ENCODE measurements at places on chromosomes 1 and 21. TPM values are rescaled to one million over a fixed set of nuclear protein-coding genes. Genes with fewer than 3 reads are reported as not detected.

- DNase-seq = peak; percentile 77
These were observed 22.4 kb downstream of the NOS1AP start for GRCh38 chr1:162091681-162092524.

GRCh38 chr21:33441489-33442477 lies 38.0 kb downstream of the TMEM50B start:
- peak; percentile 26 for DNase-seq

DNA sequence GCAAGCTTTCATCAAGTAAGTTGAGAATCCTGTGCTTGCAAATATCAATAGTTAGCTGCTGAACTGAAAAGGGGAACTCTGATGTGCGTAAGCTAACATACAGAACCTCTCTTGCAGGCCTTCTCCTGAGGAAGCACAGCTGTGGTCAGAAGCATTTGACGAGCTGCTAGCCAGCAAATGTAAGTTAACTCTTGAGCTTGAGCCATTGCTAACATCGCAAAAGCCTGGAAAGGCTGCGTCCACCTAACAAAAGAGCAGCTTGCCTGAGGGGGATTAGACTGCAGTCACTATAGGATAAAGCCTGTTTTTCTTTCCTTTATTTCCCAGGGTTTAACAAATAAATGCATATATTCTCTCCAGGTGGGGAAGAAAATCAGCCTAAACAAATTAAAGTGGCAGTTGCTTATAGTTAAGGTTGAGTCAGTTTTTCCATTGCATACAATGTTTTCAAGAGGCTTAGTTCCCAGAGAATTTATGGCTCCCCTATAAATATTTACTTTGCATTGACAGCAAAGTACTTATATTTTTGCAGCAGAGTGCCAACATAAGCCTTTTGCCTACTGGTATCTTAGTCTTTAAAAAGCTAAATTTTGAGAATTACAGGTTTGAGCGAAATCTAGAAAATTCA lies 1.5 kb downstream of the RGS2 start:
- DNase-seq = peak; percentile 62

TMEM52 gene
- 9.5 TPM for total RNA-seq

SUSD4 gene
- total RNA-seq = 0.92 TPM

GRCh38 chr1:39713557-39713956 lies 22.3 kb upstream of the HPCAL4 start:
- DNase-seq = no peak

DNA sequence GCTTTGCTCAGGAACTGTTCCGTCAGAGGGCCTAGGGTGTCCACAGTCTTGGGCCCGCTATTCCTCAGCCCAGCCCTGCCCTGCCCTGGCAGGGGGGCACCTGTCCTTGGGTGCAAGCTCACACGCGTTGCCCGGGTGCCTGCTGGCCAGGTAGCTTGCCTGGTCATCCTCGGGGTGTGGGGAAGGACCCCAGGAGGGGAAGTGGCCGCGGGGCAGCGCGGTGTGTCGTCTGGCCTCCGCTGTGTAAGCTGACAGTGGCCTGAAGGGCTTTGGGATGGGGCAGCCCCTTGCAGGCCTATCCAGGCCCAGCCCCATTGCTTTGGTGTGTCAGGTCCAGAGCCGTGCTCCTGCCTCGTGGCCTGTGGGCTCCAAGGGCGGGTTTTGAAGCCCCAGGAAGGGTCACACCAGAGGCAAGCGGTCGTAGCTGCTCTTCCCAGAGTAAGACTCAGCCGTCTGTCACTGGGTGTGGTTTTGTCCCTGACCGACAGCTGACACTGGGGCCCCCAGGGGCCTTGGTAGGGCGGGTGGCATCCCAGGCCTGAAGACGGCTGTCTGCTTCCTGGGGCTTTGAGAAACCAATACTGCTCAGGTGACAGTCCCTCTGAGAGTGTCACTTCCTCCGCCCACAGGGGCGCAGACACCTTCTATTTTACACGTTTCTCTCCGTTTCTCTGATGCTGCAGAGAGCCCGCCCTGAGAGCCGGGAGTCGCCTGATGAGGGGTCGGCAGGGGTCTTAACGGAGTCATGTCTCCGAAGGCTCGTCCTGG lies 72.1 kb downstream of the SKI start:
- no peak for DNase-seq

SLC9C2 gene
- total RNA-seq = not detected

GRCh38 chr1:185894791-185895190 lies 160.6 kb downstream of the HMCN1 start:
- no peak for DNase-seq

HAPLN2 gene
- total RNA-seq = not detected

SPSB1 gene
- 10.3 TPM for total RNA-seq

RIPPLY3 gene
- total RNA-seq = 28.0 TPM

FYB2 gene
- 8.2 TPM for total RNA-seq

GRCh38 chr1:217917281-217917887 lies 286.2 kb downstream of the SPATA17 start:
- no peak for DNase-seq

PANK4 gene
- total RNA-seq = 37.2 TPM

ZNF687 gene
- 43.0 TPM for total RNA-seq

PFKFB2 gene
- total RNA-seq = 11.2 TPM

DNA sequence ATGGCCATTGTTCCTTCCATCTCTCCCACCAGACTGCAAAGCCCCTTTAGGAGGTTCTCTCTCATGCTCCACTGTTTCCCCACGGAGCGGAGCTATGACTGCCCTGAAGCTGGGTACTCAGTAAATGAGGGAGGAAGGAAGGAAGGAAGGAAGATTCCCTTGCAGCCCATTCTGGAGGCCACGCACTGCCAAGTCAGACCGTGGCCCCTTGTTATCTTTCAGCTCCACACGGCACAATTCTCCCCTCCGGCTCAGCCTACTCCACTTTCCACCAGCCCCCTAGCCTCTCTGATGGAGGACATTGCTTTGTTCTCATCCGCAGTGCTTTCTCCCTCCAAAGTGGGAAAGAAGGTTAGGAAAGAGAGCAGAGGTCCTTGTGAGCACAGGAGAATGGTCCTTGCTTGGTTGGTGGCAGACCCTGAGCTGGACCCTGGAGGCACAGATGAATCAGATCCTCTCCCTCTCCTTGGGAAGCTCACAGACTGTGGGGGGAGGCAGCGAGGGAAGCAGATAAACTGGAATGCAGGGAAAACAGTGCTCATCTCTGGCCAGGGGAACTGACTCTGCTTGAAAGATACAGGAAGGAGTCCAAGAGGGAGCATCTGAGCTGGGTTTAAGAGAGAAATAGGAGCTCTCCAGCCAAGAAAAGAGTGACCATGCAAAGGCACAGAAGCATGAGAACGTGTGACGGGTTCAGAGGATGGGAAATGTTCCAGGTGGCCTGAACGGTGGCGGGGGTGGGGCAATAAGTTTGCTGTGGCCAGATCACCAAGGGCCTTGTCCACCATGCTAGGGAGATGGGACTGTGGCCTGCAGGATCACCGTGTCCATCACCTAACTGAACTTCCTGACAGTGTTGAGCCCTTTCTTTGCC lies 52.6 kb downstream of the GLIS1 start:
- no peak for DNase-seq

NEK2 gene
- total RNA-seq = 42.3 TPM

UQCRH gene
- 375 TPM for total RNA-seq

ATP8B2 gene
- total RNA-seq = 41.5 TPM

GRCh38 chr1:243513726-243514491 lies 258.1 kb downstream of the SDCCAG8 start:
- DNase-seq = no peak

DNA sequence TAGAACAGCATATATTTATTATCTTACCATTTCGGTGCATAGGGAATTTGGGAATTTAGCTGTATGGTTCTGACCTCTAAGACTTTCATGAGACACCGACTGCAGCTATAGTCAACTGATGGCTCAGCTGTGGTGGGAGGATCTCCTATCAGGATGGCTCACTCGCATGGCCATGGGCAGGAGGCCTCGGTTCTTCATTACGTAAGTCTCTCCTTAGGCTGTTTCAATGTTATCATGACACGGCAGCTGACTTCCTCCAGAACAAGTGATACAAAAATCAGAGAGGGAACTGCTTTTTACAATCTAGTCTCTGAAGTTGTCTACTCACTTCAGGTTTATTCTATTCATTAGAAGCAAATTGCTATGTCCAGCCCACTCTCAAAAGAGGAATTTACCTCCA lies 13.3 kb upstream of the CAPN8 start:
- DNase-seq = no peak

DNA sequence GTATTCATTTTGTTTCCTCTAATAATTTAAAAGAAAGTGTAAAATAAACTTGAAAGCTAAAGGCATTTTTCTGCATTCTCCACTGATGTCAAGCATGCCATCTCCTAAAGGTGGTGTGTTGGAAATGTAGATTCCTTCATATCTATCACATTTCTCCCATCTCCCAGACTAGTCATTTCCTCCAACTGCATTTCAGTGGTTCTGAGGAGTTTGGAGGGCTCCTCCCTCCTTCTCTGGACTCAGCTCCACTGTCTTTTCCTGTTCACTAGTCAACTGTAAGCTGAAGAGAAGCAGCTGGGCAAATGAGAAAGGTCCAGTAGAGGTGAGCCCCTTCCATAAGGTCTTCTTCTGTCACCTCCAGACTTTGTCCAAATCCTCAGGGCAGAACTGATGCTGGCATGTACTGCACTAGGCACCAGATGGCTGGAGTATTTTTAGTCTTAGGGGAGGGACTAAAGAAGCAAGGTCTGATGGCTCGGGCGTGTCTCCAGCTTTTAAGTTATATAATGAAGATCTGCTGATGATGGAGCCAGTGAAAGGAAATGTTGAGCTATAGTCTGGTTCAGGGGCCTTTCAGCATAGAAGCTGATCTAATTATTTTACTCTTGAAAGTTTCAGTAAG lies 186.1 kb downstream of the NTNG1 start:
- DNase-seq = no peak

CD101 gene
- 0.73 TPM for total RNA-seq

LIN28A gene
- 1,041 TPM for total RNA-seq

DNA sequence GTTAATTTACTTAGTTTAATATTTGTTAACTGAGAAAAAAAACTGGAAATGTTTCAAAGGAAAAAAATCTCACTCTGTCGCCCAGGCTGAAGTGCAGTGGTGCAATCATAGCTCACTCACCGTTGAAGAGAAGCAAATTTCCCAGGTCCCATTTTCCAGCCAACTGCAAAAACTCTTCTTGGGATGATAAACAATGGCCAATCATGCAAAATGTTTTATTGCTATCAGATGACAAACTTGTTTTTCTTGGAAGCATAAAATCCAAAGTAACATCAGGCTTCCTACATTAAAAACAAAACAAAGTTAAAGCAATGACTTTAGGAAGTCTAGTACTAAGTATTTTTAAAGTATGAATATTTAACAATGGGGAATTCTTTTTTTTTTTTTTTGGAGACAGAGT lies 84.9 kb downstream of the LYST start:
- no peak for DNase-seq

SPRR4 gene
- not detected for total RNA-seq

LDLRAD1 gene
- total RNA-seq = not detected

DNA sequence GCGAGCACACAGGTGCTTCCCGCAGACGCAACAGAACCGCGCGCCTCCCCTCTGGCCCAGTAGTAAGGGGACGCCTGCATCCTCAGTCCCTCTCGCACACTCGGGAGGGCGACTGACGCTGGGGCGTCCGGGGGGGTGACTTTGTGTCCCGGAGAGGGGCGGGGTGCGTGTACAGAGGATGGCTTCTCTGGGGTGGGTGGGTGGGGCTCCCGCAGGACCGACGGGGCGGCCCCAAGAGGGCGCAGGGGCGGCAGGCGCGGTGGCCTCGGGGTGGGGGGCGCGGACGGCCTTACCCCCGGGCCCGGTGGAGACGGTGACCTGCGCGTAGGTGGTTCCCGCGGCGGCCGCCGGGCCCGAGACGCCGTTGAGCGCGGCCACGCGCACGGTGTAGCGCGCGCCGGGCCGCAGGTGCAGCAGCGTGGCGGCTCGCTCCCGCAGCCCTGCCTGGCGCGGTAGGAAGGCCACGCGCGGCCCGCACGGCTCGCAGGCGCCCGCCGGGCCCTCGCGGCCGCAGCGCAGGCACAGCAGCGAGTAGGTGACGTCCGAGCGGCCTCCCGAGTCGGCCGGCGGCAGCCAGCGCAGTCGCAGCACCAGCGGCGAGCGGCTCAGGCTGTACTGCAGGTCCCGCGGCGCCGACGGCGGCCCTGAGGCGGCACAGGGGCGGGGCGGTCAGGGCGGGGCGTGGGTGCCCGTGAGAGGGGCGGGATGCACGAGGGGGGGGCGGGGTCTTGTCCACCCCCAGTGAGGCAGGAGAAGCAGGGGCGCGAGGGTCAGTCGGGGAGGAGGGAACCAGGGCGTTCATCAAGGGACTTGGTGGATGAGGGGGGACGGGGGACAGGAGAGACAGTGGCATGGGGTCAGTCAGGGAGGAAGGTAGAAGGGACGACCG lies 12.1 kb downstream of the EPHA10 start:
- peak; percentile 83 for DNase-seq

DNA sequence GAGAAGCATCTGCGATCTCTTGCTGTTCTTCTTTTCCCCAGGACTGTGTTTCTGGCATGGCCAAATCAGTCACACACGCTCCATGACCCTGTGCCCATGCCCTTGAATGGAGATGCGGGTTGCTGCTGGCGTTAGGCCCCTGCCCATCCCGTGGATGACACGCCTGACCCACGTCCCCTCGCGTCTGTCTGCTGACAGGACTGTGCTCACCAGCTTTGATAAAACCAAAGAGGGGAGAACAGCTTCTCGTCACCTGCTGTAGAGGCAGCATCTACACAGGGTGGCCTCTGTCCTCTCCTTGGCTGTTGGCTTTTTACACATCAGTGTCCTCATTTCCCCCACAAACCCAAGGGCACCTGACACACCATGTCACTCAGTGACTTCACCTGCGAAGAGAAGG lies 6.9 kb downstream of the MT1HL1 start:
- no peak for DNase-seq

DNA sequence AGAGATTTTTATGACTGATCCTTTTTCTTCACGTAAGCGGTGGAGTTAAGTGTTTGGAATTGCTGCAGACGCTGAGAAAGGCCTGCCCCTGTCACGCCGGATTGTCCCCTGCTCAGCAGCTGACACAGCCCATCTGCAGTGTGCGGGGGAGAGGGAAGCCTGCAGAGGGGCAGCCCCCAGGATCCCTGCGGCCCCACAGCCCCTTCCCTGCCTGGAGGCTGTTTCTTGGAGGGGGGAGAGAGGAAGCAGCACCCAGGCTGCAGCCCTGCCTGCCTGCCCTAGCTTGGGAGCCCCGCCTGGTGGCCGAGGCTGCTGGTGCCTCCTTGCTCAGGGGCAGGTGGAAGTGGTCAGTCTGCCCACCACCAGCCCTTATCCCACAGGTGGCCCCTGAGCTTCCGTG lies 50.7 kb downstream of the PRDM16 start:
- no peak for DNase-seq

GRCh38 chr1:18174037-18174436 lies 66.4 kb downstream of the IGSF21 start:
- DNase-seq = no peak

DNA sequence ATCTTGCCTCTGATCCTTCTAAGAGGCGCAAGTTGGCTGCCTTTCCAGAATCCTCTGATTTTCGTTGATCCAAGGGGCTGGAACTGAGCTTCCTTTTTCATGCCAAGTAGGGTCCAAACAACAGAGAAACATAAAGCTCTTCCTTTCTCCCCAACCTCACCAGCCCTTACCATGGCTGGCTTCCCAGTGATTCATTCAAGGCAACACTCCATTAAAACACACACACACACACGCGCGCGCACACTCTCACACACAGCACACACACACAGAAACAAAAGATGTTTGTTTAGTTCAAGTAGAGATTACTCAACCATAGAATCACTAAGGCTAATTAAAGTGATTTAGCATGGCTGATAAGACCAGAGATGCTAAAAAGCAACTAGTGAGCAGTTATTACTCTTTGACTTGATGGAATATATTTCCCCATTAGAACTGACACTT lies 13.0 kb upstream of the GUCA2A start:
- peak; percentile 45 for DNase-seq

LMOD1 gene
- total RNA-seq = 0.31 TPM

GRCh38 chr1:153220606-153221303 lies 3.4 kb downstream of the PRR9 start:
- DNase-seq = no peak

NUDC gene
- total RNA-seq = 113 TPM
